Stimulated activated CD8-positive, alpha-beta memory T cell treated with anti-CD3 and anti-CD28 coated beads, Interleukin-15, amount 100 ng/mL, for 4 hours (primary cell): ENCODE measurements at places on chromosomes 3 and 15.

DNA sequence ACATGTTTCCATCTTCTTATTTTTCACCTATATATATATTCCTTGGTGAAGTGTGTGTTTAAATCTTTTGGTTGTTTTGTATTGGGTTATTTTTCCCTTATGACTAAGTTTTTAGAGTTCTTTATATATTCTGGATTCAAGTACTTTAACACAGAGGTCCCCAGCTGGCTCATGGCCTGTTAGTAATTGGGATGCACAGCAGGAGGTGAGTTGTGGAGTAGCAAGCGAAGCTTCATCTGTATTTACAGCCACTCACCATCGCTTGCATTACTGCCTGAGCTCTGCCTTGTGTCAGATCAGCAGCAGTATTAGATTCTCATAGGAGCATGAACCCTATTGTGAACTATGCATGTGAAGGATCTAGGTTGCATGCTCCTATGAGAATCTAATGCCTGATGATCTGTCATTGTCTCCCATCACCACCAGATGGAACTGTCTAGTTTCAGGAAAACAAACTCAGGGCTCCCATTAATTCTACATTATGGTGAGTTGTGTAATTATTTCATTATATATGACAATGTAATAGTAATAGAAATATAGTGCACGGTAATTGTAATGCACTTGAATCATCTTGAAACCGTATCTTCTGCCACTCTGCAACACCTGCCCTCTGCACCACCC is 151.6 kb downstream of the RSRC1 start:
- no peak for DNase-seq

GRCh38 chr15:68550498-68551295 is 28.1 kb upstream of the CORO2B start:
- peak; percentile 59 for DNase-seq

- DNase-seq: peak; percentile 13
Measured at GRCh38 chr3:187744169-187745151, 808 bp downstream of the BCL6 start.

DNA sequence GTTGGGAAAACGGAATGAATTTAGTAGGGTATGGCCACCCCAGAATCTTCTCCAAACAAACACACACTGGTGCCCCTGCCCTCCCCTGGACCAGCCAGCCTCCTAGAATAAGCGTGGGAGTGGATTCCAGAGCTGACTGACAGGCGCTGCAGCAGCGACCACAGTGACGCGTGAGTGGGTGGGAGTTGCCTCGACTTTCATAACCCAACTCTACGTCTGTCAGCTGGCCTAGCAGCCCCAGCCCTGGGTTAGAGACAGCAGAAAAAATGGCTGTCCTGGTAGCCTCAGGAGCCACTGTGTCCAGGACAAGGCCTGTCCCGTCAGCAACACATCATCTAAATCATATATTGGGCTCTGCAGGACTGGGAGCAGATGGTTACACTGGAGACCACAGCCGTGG is 10.0 kb downstream of the PLA2G4B start:
- DNase-seq: no peak

DNA sequence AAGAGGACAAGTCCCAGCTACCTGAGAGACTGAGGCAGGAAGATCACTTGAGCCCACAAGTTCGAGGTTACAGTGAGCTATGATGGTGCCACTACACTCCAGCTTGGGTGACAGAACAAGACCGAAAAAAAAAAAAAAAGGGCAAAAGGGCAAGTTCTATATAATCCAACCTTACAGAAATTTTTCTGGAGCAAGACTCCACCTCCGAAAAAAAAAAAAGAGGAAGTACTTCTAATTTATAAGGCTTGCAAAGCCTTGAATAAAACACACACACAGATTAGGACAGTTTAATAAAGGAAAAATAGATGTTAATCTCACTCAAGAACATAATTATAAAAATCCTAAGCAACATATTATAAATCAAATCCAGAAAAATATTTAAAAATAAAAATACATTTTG is 14.4 kb upstream of the XYLB start:
- no peak for DNase-seq
